CD8-positive, alpha-beta T cell (primary cell): ENCODE measurements at places on chromosomes 12 and 14.

DNA sequence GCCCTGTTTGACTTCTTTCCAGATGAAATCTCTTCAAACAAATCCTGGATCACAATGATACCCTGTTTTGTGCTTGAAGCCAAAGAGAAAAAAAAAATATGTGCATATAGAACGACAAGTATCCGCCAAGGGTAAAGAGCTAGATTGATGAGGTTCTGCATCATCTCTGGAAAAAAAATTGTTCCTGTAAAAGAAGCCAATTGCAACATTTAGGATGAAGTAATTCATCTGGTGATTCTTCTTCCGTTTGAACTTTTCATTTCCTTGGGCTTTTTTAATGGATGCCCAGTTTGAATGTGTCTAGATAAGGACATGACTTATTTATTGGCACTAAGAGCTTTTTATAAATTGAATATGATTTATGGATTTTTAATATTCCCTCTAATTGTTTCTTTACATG, 38.1 kb upstream of the NPAS3 start:
- no peak for DNase-seq

DNA sequence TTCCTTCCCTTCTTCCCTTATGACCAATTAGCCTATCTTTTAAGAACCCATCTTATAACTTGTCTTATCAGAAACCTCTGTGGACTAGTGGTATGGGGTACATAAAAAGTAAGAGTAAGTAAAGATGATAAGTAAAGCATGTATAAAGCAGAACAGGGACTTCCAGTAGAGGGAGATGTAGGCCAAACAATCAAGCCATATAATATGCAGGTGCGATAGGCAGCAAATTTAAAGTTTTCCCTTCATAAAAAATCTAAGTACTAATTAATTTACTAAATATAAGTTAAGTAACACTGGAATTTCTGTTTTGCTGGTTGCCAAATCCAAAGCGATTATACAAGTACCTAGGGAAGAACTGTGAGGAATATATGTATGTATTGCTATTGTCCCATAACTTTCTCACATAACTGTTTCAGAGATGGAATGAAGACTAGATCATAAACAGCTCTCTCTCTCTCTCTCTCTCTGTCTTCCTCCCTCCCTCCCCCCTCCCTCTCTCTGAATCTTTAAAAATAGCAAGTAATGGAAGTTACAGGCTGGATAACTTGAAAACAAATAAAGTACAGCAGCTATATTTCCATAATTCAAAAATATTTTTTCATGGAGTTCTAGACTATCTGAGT, 25.7 kb downstream of the METTL25 start:
- no peak for DNase-seq

DNA sequence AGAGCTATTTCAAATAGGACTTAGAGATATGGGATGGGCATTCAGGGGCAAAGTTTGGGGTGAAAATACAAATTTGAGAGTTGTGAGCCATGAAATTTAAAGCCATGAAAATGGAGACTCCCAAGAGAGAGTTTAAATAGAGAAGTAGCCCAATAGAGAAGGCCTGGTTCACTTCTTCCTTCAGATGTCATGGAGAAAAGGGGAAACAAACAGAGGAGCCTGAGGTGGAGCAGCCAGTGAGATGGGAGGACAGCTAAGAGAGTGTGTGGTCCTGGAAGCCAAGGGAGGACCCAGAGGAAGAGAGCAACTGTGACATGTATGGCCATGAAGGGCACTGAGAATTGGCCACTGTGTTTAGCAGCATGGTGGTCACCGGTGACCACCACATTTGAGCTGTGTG, 12.3 kb upstream of the DYNLL1 start:
- DNase-seq, result no peak

DNA sequence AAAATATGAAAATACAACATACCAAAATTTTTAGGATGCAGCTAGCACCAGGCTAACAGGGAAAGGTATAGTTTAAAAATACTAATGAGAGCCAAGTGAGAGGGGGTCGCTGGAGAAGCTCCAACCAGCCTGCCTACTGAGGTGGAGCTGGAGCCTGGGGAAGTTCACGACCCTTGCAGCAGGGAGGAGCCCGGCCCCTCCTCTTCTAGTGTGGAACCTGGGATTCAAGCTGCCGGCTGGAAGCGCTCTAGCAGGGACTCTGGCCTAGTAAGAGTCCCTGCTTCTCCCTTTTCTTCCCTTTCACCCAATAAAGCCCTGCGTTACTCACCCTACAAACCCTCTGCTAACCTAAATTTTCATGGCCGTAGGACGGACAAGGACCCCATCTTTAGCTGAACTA, 5.0 kb upstream of the KCNK13 start:
- no peak for DNase-seq

DNA sequence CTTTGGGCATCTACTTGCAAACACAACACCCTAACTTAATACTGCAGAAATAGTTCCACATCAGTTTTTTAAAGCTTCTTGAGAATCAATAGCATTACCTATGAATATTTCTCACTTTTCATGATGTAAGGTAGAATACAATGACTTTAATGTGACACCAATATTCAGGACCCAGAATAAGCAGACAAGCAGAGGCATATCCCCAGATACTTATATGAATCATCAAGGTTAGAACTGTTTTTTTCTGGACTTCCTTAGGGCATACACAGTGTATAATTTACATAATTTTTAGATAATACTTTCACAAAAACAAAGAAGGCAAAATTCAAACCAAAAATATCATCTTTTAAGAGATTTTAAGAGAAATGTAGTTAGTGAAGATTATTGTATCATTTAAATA, 885.8 kb downstream of the FSCB start:
- DNase-seq, result no peak

DNA sequence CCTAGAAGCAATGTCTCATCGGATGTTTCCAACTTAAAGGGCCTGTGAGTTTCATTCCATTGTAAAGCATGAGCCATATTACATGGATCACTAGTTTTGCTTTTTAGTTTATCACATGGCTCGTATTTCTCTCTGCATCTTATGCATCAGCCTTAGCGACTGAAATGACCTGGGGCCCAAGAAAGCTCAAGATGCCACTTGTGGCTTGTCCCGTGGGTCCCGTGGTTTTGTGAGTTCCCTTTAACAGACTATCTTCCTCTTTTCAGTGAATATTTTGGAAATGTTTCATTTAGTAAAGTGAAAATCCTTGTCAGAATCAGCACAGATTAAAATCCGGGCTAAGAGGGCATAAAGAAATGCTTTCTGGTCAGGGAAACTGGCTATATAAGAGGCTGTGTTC, 86.2 kb upstream of the PPM1H start:
- DNase-seq, result no peak

DNA sequence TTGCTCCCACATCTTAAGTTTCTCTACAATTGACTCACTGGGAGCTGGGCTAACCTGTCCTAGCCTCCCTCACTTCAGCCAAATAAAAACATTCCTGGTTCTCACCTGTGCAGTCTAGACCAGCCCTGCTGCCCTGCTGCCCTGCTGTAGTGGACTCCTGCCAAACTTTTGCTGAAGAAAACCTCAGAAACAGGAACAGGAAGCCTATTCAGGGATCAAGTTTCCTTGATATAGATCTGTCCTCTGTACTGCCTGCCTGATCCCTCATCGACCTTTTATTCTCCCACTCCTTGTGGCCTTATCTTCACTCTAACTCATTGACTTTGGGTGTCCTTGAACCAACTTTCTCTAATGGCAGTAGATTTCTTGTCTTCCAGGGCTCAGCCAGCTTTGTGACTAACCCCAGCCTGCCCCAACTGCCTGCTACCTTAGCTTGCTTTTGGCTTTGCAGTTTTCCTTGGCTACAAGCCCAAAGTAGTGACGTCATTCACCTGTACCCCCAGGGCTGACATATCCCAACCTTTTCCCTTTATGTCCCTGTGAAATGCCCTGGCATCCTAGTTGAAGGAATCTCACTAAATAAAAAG, 234.8 kb downstream of the DUSP6 start:
- no peak for DNase-seq

DNA sequence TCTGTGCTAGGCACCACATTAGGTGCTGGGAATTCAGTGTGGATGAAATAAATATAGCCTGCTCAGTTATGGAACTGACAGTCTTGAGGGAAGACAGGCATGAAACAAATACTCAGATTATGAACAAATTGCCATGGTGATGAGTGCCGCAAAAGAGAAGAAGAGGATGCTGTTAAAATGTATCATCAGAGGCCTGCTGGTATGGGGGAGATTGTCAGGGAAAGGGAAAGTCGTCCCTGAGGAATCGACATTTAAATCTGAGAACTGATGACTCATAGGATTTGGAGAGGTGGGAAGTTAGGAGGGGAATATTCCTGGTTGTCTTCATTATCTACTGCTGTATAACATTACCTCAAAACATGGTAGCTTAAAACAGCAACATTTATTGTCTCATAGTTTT, 42.0 kb downstream of the PPP1R36 start:
- no peak for DNase-seq

- DNase-seq, result no peak
Measured at GRCh38 chr12:1934831-1935230, 16.4 kb upstream of the CACNA2D4 start.

DNA sequence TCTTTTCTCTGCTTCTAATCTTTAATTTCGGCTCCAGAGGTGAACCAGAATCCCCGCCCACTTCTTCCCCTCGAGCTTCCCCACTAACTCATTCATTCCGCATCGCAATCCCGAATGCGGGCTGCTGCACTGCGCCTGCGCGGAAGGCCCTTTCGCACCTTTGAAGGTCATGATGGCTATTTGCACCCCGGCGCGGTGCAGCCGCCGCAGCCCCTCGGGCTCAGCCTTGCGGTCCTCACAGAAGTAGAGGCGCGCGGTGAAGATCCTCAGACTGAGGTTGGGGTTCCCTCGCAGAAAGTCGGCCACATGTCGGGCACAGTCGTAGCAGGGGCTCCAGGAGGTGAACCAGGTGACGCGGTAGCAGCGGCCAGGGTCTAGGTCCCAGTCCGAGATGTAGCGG, 7.6 kb downstream of the AICDA start:
- no peak for DNase-seq

DNA sequence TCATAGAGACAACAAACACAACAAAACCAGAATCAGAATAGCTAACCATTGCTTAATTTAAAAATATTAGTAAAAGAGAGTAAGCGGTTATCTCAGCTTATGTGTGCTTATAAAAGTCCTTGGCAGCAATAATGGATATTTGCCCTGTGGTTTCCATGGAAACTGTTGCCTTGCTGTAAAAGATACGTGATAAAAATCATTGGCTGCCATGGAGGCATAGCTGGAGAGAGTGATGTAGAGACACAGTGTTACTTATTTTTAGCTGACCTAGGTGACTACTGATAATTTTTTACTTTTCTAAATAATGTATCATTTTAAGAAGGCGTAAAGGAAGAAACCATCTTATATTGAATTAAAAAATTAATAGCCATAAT, 92.9 kb downstream of the ERC1 start:
- no peak for DNase-seq

DNA sequence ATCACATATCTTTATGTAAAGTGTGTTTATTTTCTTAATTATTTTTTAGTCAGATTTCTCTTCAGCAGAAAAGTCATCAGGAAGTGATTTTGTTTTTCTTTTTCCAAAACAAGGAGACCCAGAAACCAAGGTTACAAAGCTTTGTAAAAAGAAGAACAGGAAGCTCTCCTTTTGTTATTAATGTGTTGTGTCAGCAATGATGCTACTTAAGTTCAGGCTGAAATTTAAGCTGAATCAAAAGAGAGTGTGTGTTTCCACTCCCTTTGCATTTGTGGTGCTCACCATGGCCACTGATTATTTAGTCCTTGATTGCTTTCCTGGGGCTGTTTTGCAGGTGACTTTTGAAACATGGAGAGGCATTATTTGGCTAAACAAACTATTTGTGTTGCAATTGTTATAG, 155.3 kb upstream of the ATP2B1 start:
- no peak for DNase-seq

- DNase-seq, result no peak
Measured at GRCh38 chr14:70415788-70416187, 1.1 kb downstream of the SYNJ2BP start.

GRCh38 chr12:107349008-107349747, 255.8 kb upstream of the CRY1 start:
- DNase-seq, result no peak

DNA sequence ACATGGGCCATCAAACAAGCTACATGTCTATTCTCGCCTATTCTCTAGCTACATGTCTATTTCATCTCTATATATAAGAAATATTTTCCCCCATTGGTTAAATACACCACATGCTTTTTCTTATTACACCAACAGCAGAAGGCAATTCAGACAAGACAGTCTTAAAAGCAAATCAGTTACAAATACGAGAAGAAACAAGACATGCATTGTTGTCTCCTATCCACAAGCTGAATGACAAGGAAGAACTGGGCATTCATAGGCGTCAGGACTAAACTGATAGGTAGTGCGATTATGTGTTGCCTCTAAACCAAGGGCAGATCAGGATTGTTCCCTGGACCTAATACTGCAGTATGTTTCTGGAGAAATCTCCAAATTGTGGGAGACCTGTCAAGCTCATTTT, 19.4 kb downstream of the SLC2A13 start:
- no peak for DNase-seq

- no peak for DNase-seq
Measured at GRCh38 chr14:30114051-30114450, 186.4 kb upstream of the PRKD1 start.
